ENCODE measurements at places on chromosomes 2 and 18. TPM values are rescaled to one million over a fixed set of nuclear protein-coding genes. Genes with fewer than 3 reads are reported as not detected.
A peak's percentile ranks its signal among the peaks of the same experiment; 100 is the strongest.

- H3K4me3 ChIP-seq = no peak overlapping the region
- DNase-seq = no peak
- H3K36me3 ChIP-seq = no peaks in the 10 kb centered on the region
- no peak overlapping the region for H3K27ac ChIP-seq
- H3K4me1 ChIP-seq = peaks cover 6% of the 10 kb centered on the region
- H3K27me3 ChIP-seq = no peaks in the 10 kb centered on the region
Measured at GRCh38 chr2:237532160-237532559, 34.2 kb upstream of the PRLH start.

- DNase-seq = no peak
- H3K4me1 ChIP-seq = no peaks in the 10 kb centered on the region
- no peak overlapping the region for H3K27ac ChIP-seq
- H3K4me3 ChIP-seq = no peak overlapping the region
Measured at GRCh38 chr2:180733330-180733729, 247.1 kb upstream of the UBE2E3 start.

GRCh38 chr18:48219037-48219809 lies 190.0 kb downstream of the ZBTB7C start:
- no peak overlapping the region for H3K4me3 ChIP-seq
- DNase-seq = no peak
- H3K36me3 ChIP-seq = no peaks in the 10 kb centered on the region
- no peak overlapping the region for H3K27ac ChIP-seq
- H3K4me1 ChIP-seq = peaks cover 30% of the 10 kb centered on the region

DNA sequence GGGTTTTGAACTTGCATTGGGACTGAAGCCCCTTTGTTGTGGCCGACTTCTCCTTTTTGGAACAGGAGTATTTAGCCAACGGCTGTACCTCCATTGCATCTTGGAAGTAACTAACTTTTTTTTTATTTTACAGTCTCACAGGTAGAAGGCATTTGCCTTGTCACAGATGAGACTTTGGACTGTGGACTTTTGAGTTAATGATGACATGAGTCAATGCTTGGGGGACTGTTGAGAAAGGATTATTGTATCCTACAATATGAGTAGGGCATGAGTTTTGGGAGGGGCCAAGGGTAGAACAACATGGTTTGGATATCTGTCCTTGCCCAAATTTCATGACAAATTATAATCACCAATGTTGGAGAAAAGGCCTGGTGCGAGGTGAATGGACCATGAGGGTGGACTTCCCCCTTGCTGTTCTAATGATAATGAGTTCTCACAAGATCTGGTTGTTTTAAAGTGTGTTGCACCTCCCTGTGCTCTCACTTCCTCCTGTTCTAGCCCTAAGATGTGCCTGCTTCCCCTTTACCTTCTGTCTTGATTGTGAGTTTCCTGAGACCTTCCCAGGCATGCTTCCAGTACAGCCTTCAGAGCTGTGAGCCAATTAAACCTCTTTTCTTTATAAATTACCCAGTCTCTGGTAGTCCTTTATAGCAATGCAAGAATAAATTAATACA lies 1269.4 kb upstream of the CHAC2 start:
- no peak for DNase-seq
- H3K27ac ChIP-seq = no peak overlapping the region
- H3K4me3 ChIP-seq = no peak overlapping the region
- no peaks in the 10 kb centered on the region for H3K36me3 ChIP-seq

DNA sequence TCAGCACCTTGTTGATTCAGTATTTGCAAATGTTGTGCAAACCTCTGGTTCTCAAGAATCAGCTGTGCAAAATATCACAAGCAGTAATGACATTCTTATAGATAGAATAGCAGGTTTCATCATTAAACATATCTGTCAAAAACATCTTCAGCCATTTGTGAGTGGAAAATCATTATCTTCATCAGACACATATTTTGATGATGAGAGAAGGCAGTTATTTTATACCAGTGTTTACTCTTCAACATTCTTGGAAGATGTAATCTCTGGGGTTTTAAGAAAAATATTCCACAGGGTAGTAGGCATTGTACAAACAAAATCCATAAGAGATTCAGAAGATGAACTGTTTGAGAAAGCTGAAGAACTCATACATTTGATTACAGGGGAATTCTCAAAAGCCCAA lies 64.3 kb downstream of the FSIP2 start:
- no peak for DNase-seq
- no peak overlapping the region for H3K27ac ChIP-seq
- no peaks in the 10 kb centered on the region for H3K27me3 ChIP-seq
- no peak overlapping the region for H3K4me3 ChIP-seq
- H3K36me3 ChIP-seq = no peaks in the 10 kb centered on the region

DNA sequence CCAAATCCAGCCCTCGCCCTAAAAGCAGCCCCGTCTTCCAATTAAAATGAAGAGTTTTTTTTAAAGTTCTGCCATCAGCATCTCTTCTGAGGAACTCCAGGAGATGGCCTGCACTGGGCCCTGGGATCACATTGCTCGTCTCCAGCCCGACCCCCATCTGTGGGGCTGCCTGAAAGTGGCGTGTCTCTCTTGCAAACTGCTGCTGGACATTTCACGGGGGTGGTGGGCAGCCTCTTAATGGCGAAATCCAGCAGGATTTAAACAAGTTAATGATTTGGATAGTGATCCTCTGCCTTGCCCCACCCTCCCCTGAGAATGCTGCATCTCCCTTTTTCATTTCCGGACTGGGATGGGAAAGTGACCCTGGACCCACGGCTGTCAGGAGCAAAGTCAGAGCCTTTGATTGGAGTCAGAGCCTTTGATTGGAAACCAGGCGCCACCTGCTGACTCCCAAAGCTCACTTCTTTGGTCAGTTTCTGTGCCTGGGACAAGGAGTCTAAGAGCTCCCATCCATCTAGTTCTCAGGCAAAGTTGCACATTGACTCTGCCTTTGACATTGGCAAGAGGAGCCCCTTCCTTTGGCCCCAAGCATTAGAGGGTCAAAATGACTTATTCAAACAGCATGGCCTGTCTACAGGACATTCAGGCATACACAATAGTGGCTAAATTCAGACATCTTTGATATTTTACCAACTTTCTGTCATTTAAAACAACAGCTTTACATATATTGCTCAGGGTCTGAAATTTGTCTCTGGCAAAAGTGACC lies 155.2 kb downstream of the SH3BP4 start:
- no peak overlapping the region for H3K4me3 ChIP-seq
- no peaks in the 10 kb centered on the region for H3K36me3 ChIP-seq
- peaks cover 5% of the 10 kb centered on the region for H3K4me1 ChIP-seq
- H3K27me3 ChIP-seq = no peaks in the 10 kb centered on the region
- DNase-seq = peak; percentile 83

- no peak for DNase-seq
- H3K36me3 ChIP-seq = no peaks in the 10 kb centered on the region
- H3K4me1 ChIP-seq = no peaks in the 10 kb centered on the region
- H3K27me3 ChIP-seq = no peaks in the 10 kb centered on the region
- no peak overlapping the region for H3K4me3 ChIP-seq
- H3K27ac ChIP-seq = no peak overlapping the region
Measured at GRCh38 chr2:127584047-127584446, 48.6 kb downstream of the MYO7B start.

DNA sequence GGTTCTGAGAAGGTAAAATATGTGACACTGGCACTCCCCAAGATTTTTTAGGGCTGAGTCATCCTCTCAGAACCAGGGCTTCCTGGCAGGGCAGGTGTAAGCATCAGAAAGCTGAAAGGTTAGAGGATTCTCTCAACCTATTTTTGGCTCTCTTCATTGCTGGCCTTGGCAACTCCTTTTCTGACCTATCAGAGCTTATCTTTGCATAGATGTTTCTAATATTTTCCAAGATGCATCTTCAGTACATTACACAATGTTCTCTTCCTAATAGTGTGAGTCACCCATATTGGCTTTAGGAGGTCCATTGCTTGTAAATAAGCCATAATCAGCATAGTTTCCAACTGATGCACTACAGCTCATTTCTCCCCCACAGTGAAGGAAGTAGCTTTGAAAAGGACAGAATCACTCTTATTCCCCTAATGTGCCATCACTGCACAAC lies 2008.4 kb upstream of the PIK3C3 start:
- peak; percentile 73 for DNase-seq
- no peak overlapping the region for H3K27ac ChIP-seq
- no peak overlapping the region for H3K4me3 ChIP-seq
- no peaks in the 10 kb centered on the region for H3K4me1 ChIP-seq
- H3K36me3 ChIP-seq = no peaks in the 10 kb centered on the region

GRCh38 chr2:37061776-37062175 lies 22.4 kb downstream of the HEATR5B start:
- H3K36me3 ChIP-seq = peaks cover 27% of the 10 kb centered on the region
- H3K27ac ChIP-seq = no peak overlapping the region
- no peak overlapping the region for H3K4me3 ChIP-seq

DNA sequence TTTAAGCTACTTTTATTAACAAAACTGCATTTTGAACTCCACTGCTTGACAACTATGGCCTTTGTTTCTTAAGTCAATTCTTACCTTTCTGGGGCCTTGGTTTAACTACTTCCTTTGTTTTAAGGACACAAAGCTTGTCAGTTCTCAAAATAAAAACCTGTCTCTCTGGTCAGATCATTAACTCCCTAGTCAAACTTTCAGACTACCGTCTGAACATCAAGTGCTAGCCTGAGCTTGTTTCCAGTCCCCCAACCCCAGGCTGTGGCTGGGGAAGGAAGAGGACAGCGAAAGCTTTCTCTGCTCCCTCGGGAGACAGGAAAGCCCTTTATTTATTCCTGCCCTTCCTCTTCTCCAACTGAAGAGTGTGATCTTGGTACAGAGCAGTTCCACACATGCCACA lies 1.7 kb downstream of the SH3YL1 start:
- peaks cover 13% of the 10 kb centered on the region for H3K4me1 ChIP-seq
- H3K27me3 ChIP-seq = no peaks in the 10 kb centered on the region
- DNase-seq = no peak
- no peak overlapping the region for H3K4me3 ChIP-seq
- H3K27ac ChIP-seq = no peak overlapping the region

DNA sequence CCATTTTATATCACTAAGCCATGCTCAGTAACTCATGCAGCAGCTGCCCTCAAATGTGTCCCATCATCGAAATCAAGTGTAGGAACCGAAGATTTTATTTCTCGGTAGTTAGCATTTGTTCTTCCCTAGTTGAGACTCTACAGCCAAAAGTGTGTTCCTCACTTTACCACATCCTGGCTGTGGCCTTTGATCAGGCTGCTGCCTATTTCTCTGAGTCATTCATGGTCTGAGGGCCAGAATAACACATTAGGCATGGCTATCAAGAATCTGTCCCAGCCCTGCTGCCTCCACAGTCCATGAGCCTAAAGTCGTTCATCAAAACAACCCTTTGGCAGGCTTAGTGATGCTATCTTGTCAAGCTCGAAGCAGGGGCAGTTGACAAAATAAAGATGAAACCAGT lies 300.1 kb downstream of the TDRD15 start:
- no peaks in the 10 kb centered on the region for H3K4me1 ChIP-seq
- H3K27me3 ChIP-seq = no peaks in the 10 kb centered on the region
- H3K36me3 ChIP-seq = no peaks in the 10 kb centered on the region
- H3K4me3 ChIP-seq = no peak overlapping the region
- H3K27ac ChIP-seq = no peak overlapping the region

- no peak for DNase-seq
- H3K27me3 ChIP-seq = peaks cover 3% of the 10 kb centered on the region
- H3K27ac ChIP-seq = no peak overlapping the region
- no peaks in the 10 kb centered on the region for H3K36me3 ChIP-seq
Measured at GRCh38 chr2:172153156-172153555, 50.5 kb upstream of the DLX2 start.

GRCh38 chr18:66873899-66874298 lies 270.0 kb upstream of the CDH19 start:
- no peaks in the 10 kb centered on the region for H3K4me1 ChIP-seq
- DNase-seq = no peak
- no peak overlapping the region for H3K27ac ChIP-seq
- H3K36me3 ChIP-seq = no peaks in the 10 kb centered on the region
- no peaks in the 10 kb centered on the region for H3K27me3 ChIP-seq

DNA sequence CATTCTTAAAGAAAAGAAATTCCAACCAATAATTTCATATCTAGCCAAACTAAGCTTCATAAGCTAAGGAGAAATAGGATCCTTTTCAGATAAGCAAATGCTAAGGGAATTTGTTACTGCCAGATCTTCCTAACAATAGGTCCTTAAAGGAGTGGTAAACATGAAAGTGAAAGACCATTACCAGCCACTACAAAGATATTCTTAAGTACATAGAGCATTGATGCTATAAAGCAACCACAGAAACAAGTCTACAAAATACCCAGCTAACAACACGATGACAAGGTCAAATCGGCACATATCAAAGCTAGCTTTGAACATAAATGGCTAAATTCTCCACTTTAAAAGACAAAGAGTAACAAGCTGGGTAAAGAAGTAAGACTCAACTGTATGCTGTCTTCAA lies 188.9 kb upstream of the RPRM start:
- no peaks in the 10 kb centered on the region for H3K4me1 ChIP-seq
- no peak for DNase-seq
- no peaks in the 10 kb centered on the region for H3K36me3 ChIP-seq
- H3K27me3 ChIP-seq = no peaks in the 10 kb centered on the region

GRCh38 chr18:9334973-9335696 lies 562 bp downstream of the TWSG1 start:
- H3K27me3 ChIP-seq = peaks cover 2% of the 10 kb centered on the region
- DNase-seq = no peak
- peak overlapping the region; percentile 63 for H3K4me3 ChIP-seq

GRCh38 chr2:8574196-8575037 lies 107.4 kb upstream of the ID2 start:
- peaks cover 3% of the 10 kb centered on the region for H3K4me1 ChIP-seq
- peaks cover 3% of the 10 kb centered on the region for H3K27me3 ChIP-seq
- DNase-seq = no peak
- no peak overlapping the region for H3K27ac ChIP-seq

DNA sequence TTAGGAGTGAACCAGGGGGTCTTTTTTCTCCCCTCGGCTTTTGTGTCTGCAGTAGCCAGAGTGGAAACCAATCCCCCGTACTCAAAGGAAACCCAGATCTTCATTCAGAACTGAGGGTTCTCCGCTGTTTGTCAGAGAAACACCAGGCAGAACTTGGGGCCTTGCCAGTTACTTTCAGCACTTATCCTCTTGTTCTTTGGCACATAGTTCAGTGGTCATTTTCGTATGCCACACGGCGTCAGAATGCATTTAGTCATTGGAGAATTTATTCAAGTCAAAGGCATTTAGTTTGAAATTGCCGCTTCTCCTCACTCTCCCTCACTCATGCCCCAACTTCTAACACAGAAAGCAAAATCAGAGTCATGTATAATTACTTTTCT lies 102.9 kb downstream of the CABLES1 start:
- no peak overlapping the region for H3K4me3 ChIP-seq
- H3K36me3 ChIP-seq = no peaks in the 10 kb centered on the region

The DUSP2 gene
- 10.1 TPM for polyA plus RNA-seq

The ALK gene
- 0.13 TPM for polyA plus RNA-seq

The IL37 gene
- not detected for polyA plus RNA-seq

The ALKAL2 gene
- 3.1 TPM for polyA plus RNA-seq

The HOXD11 gene
- polyA plus RNA-seq = 2.1 TPM

The ST6GAL2 gene
- polyA plus RNA-seq = 4.8 TPM

The NAT8 gene
- polyA plus RNA-seq = 0.19 TPM

The ADAM23 gene
- 16.8 TPM for polyA plus RNA-seq

The SEMA4C gene
- polyA plus RNA-seq = 36.5 TPM

The PLEK gene
- polyA plus RNA-seq = 7.6 TPM

The AKAIN1 gene
- not detected for polyA plus RNA-seq

The NAPG gene
- polyA plus RNA-seq = 16.1 TPM

The SETBP1 gene
- polyA plus RNA-seq = 11.6 TPM
